ENCODE measurements at places on chromosomes 3 and 15.

GRCh38 chr3:46080969-46081345, 53.7 kb upstream of the XCR1 start:
- DNase-seq, result no peak

GRCh38 chr3:173473237-173473636, 75.7 kb downstream of the NLGN1 start:
- no peak for DNase-seq

GRCh38 chr3:66372681-66373350, 128.0 kb downstream of the LRIG1 start:
- DNase-seq, result no peak

DNA sequence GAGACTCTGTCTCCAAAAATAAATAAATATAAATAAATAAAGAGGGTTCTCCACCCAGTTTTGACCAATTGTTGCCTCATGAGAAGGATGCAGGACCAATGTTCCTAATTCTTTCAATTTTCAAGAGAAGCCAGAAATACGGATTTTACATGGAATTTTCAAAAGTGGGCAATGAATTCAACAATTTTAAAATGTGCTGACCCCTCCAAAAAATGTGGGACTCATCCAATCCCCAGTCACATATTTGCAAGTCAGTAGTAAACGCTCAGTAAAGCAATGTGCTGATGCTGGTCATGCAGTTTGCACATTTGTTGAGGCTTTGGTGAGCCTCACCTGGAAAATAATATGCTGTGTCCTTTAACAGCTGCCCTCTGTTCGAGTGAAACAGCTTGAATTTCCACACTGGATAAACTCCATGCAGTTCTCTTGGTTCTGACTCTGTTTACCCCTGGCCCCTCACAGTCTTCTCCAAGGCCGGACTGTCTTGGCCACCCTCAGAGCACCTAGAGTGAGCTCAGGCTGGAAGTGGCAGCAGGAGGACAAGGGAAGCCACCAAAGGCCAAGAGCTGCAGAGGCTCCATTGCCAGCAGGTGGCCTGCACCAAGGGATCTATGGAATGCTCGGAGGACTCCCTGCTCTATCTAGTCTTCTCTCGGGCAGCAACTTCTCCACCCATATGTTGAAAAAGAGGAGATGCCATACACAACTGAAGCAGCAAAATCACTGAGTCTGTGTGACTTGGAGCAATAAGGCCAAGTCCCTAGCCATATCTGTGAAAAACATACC, 246.8 kb downstream of the UACA start:
- no peak for DNase-seq

- no peak for DNase-seq
These were observed 122.5 kb upstream of the SPRED1 start for GRCh38 chr15:38130205-38130567.

DNA sequence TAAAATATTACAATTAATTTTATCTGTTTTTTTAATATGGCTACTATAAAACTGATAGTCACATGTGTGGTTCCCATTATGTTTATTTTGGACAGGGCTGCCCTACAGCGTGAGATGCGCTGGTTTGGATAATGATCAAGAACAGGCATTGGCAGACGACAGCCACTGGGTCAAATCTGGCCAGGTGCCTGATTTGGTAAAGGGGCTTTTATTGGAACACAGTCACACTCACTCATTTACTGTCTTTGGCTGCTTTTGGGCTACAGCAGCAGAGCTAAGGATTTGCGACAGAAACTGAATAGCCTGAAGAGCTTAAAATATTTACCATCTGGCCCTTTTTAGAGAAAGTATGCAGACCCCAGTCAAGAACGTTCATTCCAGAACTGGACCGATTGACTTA, 724.2 kb upstream of the CFAP20DC start:
- no peak for DNase-seq
